Left kidney (tissue), 8 donors: ENCODE measurements at places on chromosomes 2 and 18. TPM values are rescaled to one million over a fixed set of nuclear protein-coding genes. Genes with fewer than 3 reads are reported as not detected.
A peak's percentile ranks its signal among the peaks of the same experiment; 100 is the strongest.

DNA sequence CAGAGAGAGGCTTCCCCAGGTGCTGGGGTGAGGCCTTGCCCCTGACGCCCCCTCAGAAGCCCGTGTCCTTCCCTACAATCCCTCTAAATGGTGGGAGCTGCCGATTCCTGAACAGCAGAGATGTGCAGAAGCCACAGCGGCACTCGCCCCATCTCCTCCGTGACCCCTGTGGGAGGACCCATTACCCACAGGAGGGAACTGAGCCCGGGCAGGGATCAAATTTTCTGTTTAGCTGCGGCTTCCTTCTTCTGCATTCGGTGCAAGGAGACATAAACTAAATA is 181.2 kb upstream of the RAB6C start:
- no peak for DNase-seq

DNA sequence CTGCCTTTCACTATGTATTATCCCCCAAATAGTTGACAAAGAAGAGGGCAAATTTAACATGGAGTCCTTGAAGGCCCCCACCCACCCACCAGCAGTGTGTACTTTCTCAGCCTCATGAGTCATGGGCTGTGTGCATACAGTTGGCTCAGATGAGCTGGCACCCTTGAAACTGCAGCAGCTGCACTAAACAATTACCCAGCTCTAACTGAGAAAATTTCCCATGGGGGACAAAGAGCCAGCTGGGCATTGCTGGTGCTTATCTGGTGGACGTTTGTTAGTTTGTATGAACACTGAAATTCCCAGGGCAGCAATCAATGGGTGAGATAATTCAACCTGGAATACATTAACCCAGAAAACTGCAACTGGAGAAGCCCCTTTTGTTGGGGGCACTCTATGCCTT is 131.7 kb downstream of the GCA start:
- no peak for DNase-seq

DNA sequence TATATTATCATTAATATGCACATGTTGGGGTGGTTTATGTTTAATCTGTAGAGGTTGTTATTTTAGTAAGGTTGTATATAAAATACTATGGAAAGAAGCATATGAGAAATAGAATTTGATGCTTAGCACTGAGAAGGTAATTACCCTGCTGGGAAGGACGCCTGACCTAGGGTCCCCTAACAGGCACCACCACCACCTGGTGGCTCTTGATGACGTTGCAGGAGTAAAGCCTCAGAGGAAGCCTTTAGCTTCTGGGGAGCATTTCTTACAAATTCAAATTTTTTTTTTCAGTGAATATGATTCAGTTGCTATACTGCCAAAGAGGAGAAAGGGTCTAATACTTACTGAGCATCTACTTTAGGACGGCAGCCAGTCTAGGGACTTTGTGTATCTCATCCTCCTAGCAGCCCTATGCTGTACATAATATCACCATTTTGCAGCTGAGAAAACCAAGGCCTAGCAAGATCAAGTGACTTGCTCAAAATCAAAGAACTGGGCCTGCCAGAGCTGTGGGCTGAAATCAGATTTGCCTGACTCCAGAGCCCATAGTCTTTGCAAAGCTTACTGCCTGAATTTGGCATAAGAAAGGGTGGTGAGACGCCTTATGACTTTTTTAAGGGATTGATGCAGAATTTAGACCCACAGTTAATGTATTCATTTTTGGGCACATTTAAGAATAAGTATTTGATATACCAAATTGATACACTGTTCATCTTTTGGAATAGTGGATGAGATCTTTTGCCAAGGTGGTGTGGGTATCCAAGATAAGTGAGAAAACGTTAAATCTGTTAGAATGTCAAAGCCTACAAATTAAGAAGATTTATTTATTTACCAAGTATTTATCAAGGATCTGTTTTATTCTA is 78.8 kb upstream of the GAREM1 start:
- DNase-seq = peak; percentile 48

Gene PLB1
- polyA plus RNA-seq = 1.2 TPM

Gene SALL3
- polyA plus RNA-seq = 9.6 TPM
